MM.1S (cell line): ENCODE measurements at places on chromosomes 13 and 19.

DNA sequence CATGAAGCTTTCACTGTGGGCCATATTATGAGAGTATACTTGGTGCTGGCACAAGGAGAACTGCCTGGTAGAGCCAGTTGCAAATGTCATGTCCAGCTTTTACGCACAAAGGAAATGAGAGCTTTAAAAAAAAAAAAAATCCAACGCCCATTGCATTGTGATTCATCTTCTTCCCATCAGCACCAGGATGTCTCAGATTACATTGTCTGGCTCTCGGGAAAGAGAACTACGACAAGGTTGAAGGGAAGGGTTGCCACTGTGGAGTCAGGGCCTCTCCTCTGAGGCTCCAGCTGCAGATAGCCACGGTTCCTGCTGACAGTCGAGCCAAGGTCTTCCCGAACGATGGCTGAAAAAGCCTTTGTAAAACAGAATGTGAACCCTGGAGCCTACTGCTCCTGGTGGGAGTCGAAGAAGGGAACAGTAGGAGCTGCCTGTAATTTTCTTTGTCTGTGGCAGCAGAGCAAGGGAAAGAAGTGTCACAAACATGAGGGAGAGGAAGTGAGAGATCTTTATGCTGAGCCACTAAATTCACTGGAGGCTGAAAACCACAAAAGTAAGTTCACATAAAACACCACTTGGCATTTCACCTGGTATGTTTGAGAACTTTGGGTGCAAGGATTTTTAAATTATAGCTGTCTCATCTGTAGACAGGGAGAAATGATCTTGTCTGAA is 704.7 kb downstream of the DIAPH3 start:
- H3K4me1 ChIP-seq, result no peaks in the 10 kb centered on the region
- H3K4me3 ChIP-seq, result no peak overlapping the region
- no peak overlapping the region for H3K27ac ChIP-seq
- no peaks in the 10 kb centered on the region for H3K27me3 ChIP-seq
- no peaks in the 10 kb centered on the region for H3K36me3 ChIP-seq

- peak overlapping the region; percentile 60 for H3K4me3 ChIP-seq
- H3K27me3 ChIP-seq, result peaks cover 34% of the 10 kb centered on the region
- 0 out of 2 replicates have a peak, but pooled peaks cover 2% of the 10 kb centered on the region for H3K4me1 ChIP-seq
Observed at GRCh38 chr19:38386971-38387549, 774 bp downstream of the GGN start.

GRCh38 chr13:110409581-110409992 is 102.5 kb downstream of the COL4A2 start:
- H3K36me3 ChIP-seq, result no peaks in the 10 kb centered on the region
- no peak overlapping the region for H3K4me3 ChIP-seq
- H3K4me1 ChIP-seq, result no peaks in the 10 kb centered on the region
- H3K27ac ChIP-seq, result no peak overlapping the region

- H3K4me3 ChIP-seq, result no peak overlapping the region
- no peaks in the 10 kb centered on the region for H3K27me3 ChIP-seq
- H3K4me1 ChIP-seq, result no peaks in the 10 kb centered on the region
- H3K36me3 ChIP-seq, result no peaks in the 10 kb centered on the region
- no peak for DNase-seq
Observed at GRCh38 chr13:64397701-64398100, 2832.4 kb downstream of the PCDH9 start.

DNA sequence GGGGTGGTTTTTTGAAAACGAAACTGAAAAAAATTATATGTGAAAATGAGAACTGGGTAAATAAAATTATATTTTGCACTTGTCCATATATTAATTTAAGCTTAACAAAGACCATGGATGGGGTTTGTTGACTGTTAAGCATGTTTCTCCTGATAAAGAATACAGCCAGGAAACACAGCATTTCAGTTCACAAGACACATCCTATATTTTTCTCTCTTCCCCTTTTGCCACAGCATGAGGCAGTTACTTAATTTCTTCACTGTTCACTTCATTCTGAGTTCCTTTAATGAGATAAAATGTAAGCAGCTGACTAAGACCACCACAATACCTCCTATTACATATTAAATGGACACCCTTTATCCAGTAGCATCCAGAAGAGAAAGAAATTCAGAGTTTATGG is 64.0 kb downstream of the RXFP2 start:
- no peaks in the 10 kb centered on the region for H3K36me3 ChIP-seq
- H3K4me3 ChIP-seq, result no peak overlapping the region
- no peak for DNase-seq
- H3K4me1 ChIP-seq, result 0 out of 2 replicates have a peak, but pooled peaks cover 3% of the 10 kb centered on the region
- H3K27me3 ChIP-seq, result no peaks in the 10 kb centered on the region
- no peak overlapping the region for H3K27ac ChIP-seq

- H3K36me3 ChIP-seq, result no peaks in the 10 kb centered on the region
- no peak overlapping the region for H3K27ac ChIP-seq
- no peaks in the 10 kb centered on the region for H3K4me1 ChIP-seq
Observed at GRCh38 chr13:36382030-36382429, 35.8 kb upstream of the SPART start.

- H3K36me3 ChIP-seq, result peaks cover 24% of the 10 kb centered on the region
- H3K27me3 ChIP-seq, result no peaks in the 10 kb centered on the region
- H3K27ac ChIP-seq, result peak overlapping the region; percentile 22; the same call in 1 of the 2 replicates
- H3K4me1 ChIP-seq, result 0 out of 2 replicates have a peak, but pooled peaks cover 6% of the 10 kb centered on the region
- H3K4me3 ChIP-seq, result no peak overlapping the region
- no peak for DNase-seq
Observed at GRCh38 chr13:113837560-113838355, 26.1 kb downstream of the GAS6 start.

GRCh38 chr19:45401815-45402214 is 3.1 kb downstream of the PPP1R13L start:
- H3K4me1 ChIP-seq, result no peaks in the 10 kb centered on the region
- no peak overlapping the region for H3K4me3 ChIP-seq
- H3K36me3 ChIP-seq, result no peaks in the 10 kb centered on the region
- no peak overlapping the region for H3K27ac ChIP-seq
- H3K27me3 ChIP-seq, result no peaks in the 10 kb centered on the region
- DNase-seq, result no peak

- no peaks in the 10 kb centered on the region for H3K36me3 ChIP-seq
- no peak for DNase-seq
- H3K4me1 ChIP-seq, result no peaks in the 10 kb centered on the region
- no peak overlapping the region for H3K4me3 ChIP-seq
Observed at GRCh38 chr13:30234619-30235162, 72.7 kb downstream of the KATNAL1 start.

- H3K27ac ChIP-seq, result no peak overlapping the region
- DNase-seq, result no peak
- peaks cover 28% of the 10 kb centered on the region for H3K27me3 ChIP-seq
- no peaks in the 10 kb centered on the region for H3K36me3 ChIP-seq
Observed at GRCh38 chr19:51076631-51077213, 6.0 kb downstream of the KLK14 start.

GRCh38 chr13:20609145-20609544 is 42.2 kb downstream of the IFT88 start:
- no peaks in the 10 kb centered on the region for H3K36me3 ChIP-seq
- H3K27me3 ChIP-seq, result no peaks in the 10 kb centered on the region
- DNase-seq, result no peak
- no peak overlapping the region for H3K27ac ChIP-seq
- no peaks in the 10 kb centered on the region for H3K4me1 ChIP-seq

GRCh38 chr13:42075517-42075916 is 27.1 kb downstream of the DGKH start:
- peak; percentile 28 for DNase-seq
- no peak overlapping the region for H3K4me3 ChIP-seq
- H3K36me3 ChIP-seq, result no peaks in the 10 kb centered on the region
- no peaks in the 10 kb centered on the region for H3K27me3 ChIP-seq
- no peak overlapping the region for H3K27ac ChIP-seq

GRCh38 chr13:32495429-32495828 is 43.2 kb downstream of the N4BP2L2 start:
- no peak for DNase-seq
- no peaks in the 10 kb centered on the region for H3K36me3 ChIP-seq
- H3K4me1 ChIP-seq, result no peaks in the 10 kb centered on the region
- no peak overlapping the region for H3K4me3 ChIP-seq
- H3K27me3 ChIP-seq, result no peaks in the 10 kb centered on the region
- H3K27ac ChIP-seq, result no peak overlapping the region

DNA sequence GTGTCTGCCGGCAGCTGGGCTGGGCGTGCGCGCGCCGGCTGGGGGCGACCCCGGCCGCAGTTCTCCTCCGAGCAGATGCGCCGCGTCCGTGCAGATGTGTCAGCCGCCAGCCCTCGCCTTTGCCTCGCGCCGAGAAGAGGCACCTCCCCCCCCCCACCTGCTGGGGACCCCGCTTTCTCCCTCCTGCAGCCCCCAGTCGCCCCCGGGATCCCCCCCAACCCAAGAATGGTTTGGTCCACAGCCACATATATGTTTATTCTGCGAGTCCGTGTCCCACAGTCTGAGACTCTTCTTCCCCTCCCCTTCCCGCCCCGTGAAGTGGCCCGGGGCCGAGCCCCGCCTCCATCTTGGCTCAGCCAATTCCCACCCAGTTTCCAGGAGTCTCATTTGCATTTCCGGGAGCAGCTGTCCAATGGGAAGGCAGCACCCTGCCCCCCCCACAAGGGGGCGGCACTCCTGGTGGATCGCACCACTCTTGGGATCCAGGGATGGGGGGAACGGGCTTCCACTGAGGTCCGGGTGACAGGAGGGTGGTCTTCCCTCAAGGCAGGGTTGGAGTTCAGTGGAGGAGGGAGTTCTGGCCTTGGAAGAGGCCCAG is 8.6 kb downstream of the ISOC2 start:
- H3K4me1 ChIP-seq, result no peaks in the 10 kb centered on the region
- no peaks in the 10 kb centered on the region for H3K36me3 ChIP-seq
- H3K27ac ChIP-seq, result no peak overlapping the region
- peaks cover 23% of the 10 kb centered on the region for H3K27me3 ChIP-seq
- no peak overlapping the region for H3K4me3 ChIP-seq
- DNase-seq, result no peak

DNA sequence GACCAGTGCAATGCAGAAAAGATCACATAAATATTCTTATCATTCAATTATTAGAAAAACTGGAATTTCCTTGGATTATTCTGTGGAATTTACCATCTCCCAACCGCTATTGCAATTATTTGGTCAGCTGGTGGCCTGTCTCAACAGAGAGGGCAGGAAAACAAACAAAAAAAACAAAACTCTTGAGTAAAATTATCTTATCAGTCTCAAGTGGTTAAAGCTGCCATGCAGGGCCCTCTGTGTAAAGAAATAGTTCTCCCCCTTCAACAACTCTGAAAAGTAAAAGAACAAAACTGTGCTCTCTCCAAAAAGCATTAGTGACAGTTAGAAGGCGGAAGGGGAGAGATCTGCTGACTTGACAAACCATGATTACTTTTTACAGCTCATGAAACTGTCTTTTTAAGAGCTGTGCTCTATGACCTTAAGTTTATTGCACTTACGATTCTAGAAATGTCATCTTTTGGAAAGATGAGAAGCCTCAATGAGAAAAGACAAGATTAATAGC is 152.3 kb downstream of the DLEU7 start:
- no peaks in the 10 kb centered on the region for H3K36me3 ChIP-seq
- DNase-seq, result peak; percentile 36
- no peak overlapping the region for H3K4me3 ChIP-seq

GRCh38 chr13:100883453-100883852 is 208.9 kb upstream of the TMTC4 start:
- H3K27ac ChIP-seq, result no peak overlapping the region
- H3K4me1 ChIP-seq, result no peaks in the 10 kb centered on the region
- no peak for DNase-seq
- no peak overlapping the region for H3K4me3 ChIP-seq

DNA sequence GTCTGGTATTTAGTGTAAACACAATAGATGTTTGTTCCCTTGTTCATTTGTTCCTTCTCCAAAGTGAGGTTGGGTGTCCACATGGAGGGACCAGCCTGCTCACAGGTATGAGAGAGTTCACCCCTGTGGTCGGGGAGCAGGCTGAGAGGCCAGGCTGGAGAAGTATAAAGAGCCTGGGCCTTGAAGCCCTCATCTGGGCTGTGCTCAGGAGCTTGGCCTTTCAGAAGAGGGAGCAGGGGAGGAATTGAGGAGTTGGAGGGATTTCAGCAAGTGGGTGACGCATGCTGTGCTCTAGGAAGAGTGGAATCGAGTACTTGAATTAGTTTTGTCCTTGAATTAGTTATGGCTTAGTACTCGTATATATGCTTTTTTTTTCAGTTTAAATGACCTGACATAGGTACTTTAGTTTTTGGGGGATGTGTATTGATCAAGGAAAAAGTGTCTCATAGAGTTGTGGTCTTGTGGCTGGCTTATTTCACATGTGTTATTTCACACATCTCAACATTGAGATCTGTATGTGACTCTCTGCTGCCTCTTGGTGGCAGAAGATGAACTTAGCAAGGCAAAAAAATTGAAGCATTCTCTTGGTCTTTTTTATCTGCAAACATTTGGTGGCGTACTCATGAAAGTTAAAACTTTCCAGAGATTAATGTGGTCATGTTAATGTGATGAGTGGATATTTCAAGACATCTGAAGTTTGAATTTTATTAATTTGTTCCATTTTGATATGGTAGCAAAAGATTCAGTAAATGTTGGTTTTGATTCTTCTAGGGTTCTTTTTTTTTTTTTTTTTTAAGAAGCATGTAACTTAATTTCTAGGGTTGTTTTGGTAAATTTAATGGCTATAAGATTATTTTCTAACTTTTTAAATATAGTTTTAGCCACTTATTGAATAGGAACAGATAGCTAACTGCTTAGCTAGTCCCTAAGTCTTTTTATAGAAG is 54.3 kb downstream of the SLAIN1 start:
- peaks cover 8% of the 10 kb centered on the region; the same call in 1 of the 2 replicates for H3K36me3 ChIP-seq
- no peaks in the 10 kb centered on the region for H3K27me3 ChIP-seq
- H3K4me3 ChIP-seq, result no peak overlapping the region
- no peak overlapping the region for H3K27ac ChIP-seq
- no peaks in the 10 kb centered on the region for H3K4me1 ChIP-seq

GRCh38 chr13:42047561-42048341 is 697 bp upstream of the DGKH start:
- H3K4me1 ChIP-seq, result no peaks in the 10 kb centered on the region
- H3K4me3 ChIP-seq, result peak overlapping the region; percentile 66
- DNase-seq, result no peak
- H3K36me3 ChIP-seq, result no peaks in the 10 kb centered on the region
- H3K27me3 ChIP-seq, result no peaks in the 10 kb centered on the region

DNA sequence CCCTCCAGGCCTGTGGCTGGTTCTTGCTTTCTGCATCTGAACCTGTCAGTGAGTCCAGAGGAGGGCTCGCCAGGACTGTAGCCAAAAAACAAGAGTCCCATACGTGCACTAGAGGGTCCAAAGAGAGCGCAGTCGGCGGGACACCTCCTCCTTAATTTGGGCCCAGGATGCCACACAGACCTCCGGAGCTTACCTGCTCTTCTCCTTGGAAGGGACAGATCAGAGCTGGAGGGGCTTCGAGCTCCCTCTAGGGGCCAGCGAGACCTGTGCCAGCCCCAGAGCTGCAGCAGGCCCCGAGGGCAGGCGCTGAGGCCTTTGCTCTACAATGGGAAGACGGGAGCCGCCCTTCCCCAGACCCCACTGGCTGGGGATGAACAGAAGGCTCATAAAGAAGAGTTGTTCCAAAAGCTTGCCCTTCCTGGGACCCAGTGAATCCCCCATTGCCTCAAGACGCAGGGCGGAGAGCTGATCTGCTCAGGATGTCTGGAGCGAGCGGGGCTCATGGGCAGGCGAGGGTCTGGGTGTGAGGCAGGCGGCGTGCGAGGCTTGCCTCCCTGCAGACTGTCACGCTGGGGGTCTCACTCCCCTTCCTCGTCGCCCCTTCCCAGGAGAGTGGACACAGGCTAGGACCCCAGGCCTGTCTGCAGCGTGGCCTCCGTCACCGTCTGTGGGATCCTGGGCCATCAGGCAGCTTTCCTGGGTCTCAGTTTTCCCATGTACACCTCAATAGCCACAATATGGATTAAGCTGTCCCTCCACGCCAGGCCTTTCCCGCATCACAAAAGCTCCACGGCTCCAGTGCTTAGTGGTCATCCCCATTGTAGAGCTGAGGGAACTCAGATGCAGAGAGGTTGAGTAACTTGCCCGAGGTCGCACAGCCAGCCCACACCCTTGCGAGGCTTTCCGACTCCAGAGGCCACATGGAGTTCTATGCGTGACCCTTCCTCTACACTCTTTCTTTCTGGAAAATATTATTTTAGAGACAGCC is 46.9 kb upstream of the VSTM2B start:
- H3K4me3 ChIP-seq, result no peak overlapping the region
- no peaks in the 10 kb centered on the region for H3K36me3 ChIP-seq
- no peak overlapping the region for H3K27ac ChIP-seq
- no peak for DNase-seq
- H3K27me3 ChIP-seq, result peaks cover 56% of the 10 kb centered on the region
